Globus pallidus (tissue), 1 donor: ENCODE measurements at places on chromosomes 1 and 21.

- no peak for DNase-seq
Observed at GRCh38 chr1:221856228-221857093, 114.6 kb upstream of the DUSP10 start.

DNA sequence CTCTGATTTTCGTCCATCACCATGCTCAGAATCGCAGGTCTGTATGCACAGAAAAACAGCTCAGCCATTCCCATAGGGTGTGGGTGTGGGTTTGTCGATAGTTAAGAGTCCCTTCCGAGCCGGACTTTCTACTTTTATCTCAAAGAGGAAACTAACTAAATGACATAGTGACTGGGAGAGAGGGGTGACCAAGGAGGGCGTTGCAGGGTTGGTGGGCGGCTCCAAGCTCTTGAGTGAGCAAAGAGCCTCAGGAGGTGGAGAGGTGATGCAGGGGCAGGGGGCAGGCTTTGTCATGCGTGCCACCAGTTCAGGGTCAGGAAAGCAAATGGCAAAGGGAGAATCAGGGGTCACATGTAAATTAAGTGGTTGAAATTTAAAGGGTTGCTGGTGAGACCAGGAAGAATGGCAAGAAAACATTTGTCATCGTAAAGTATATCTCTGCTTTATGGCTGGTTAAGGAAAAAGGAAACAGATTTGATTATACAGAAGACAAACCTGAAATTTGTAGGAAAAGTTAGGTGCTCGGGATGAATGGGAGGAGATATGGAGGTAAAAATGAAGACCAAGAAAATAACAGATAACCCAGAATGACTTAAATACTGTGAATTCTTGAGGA is 249.0 kb downstream of the SETD4 start:
- DNase-seq, result no peak

DNA sequence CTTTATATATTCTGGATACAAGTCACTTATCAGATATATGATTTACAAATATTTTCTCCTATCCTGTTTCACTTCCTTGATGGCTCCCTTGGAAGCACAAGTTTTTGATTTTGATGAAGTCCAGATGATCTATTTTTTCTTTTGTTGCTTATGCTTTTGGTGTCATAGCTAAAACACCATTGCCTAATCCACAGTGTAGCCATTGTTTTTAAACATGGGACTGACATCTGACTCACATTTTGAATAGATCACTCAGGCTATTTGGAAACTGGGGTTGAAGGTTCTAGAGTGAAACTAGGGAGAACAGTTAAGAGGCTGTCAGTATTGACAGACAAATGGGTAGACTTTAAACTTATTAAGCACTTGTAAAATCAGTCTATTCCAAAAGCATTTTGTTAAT is 16.6 kb downstream of the AK4 start:
- no peak for DNase-seq

DNA sequence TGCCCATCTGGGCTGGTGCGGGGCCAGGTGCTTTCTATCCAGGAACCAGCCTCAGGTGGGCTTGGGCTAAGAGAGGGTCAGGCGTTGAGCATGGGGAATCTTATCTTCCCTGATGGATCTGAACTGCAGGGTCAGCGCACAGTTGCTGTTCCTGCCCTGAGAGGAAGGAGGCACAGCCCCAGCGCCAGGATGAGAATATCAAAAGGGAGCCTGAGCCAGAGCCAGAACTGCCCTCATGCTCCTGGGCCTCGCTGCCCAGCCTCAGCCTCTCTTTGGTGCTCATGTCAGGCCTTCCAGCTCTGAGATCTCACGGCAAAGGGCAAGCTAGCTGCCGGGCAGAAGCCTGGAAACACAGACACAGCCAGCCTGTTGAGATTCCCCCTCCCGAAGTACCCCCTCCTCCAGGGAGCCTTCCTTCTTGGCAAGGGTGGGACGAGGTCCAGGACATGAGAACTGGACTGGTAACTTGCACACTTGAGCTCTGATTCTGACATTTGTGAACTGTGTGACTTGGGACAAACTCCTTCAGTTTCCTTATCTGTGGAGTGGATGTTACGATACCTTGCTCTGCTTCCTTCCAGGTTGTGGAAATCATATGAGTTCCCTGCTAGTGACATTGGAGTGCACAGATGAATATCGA is 1.2 kb upstream of the LAD1 start:
- no peak for DNase-seq

GRCh38 chr1:61079296-61079897 is 3.0 kb upstream of the NFIA start:
- DNase-seq, result no peak

DNA sequence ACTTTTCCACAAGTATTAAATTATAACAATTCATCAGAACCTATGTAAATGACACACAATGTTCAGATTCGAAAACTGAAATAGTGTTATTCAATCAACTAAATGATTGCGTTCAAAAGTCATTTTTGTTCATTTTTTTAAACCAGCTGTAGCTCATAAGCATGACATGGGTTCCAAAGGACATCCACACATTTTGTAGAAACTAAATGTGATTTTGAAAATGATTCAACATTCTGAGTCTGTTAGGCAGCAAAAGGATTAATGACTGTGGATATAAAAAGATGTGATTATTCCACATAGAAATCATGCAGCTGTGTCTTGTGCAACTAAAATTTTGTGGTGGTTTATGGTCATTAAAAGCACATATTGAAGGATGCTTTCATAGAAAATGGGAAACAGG is 204.5 kb downstream of the BRINP3 start:
- no peak for DNase-seq

DNA sequence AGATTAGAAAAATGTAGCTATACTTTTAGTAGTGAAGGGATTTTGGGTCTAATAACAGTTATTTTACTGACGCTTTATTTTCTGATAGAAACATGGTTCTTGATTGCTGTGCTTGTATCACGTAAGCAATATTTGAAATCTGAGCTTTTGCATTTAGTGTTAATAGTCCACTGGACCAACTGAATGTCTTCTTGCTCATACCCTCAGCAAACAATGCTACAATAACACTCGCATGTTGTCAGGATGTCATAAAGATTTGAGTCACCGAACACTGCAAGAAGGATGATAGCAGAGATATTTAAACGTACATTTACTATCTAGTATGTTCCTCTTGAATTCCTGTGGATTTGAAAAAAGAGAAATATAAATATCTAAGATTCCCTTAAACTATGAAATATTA is 7.5 kb downstream of the DYRK1A start:
- DNase-seq, result no peak

- DNase-seq, result no peak
Observed at GRCh38 chr21:38993561-38993960, 187.8 kb downstream of the ETS2 start.

GRCh38 chr1:92973203-92973897 is 12.1 kb upstream of the DIPK1A start:
- no peak for DNase-seq

GRCh38 chr1:39933956-39934941 is 20.7 kb upstream of the MFSD2A start:
- peak; percentile 46 for DNase-seq

- DNase-seq, result no peak
Observed at GRCh38 chr1:225941187-225941941, at the start of gene LEFTY2. Gene LEFTY2 (minus strand): TSS chr1:225941220. CDS start chr1:225941140, 80 bp downstream.

DNA sequence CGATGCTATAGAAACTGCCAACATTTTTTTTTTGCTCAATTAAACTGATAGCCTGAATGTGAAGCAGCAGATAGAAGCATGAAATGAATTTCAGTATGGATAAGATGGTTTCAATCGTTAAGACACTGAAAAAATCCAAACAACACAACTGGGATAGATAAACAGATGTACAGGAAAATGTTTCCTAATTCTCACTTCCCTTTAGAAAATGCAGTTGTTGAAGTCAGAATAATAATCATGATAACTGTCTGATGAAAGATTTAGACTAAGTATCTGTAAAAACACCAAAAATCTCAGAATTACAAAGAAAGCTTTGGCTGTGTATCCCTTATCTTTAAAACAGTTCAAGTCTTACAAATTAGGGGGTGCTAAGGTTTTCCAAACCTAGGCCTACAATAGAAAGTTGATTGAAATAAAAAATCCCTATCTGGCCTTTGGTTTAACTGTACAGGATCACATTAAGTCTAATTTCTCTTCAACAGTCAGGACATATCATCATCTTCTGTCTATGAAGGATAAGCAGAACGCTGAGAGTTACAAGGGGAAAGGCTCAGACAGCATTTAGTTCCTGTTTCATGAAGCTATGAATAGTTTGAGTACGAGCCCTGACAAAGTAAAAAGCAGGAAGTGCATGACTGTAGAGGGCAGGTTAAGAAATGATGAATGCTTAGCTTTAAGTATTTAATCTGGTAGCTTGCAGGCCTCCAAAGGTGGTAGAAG is 203.2 kb downstream of the APP start:
- DNase-seq, result peak; percentile 71

DNA sequence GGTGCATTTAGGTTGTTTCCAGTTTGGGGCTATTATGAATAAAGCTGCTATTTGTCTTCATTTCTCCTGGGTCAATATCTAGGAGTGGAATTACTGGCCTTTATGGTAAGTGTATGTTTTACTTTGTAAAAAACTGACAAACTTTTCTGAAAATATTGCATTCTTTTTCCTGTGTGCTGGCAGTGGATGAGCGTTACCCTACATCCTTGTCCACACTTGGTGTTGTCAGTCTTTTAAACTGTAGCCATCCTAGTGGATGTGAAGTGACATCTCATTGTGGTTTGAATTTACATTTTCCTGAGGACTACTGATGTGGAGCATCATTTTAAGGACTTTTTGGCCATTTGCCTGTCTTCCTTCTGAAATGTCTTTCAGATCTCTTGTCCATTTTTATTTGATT is 35.9 kb downstream of the TRPM2 start:
- DNase-seq, result no peak

DNA sequence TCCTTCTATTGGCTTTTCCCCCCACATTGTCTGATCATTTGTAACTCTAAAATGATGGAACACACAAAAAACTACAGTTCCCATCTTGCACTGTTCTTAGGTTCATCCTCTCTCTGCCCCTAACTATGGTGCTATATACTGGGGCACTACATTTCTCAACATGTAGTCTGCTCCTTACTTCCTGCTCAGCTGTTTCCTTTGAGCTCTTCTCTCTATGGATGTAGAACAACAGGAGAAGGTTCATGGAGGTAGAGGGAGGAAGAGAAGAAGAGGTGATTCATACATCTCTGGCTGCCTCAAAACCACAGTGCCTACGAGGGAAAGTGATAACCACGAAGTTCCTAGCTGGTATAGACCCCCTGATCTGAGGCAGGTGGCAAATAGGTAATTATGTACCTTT is 7.0 kb upstream of the C1orf146 start:
- no peak for DNase-seq

DNA sequence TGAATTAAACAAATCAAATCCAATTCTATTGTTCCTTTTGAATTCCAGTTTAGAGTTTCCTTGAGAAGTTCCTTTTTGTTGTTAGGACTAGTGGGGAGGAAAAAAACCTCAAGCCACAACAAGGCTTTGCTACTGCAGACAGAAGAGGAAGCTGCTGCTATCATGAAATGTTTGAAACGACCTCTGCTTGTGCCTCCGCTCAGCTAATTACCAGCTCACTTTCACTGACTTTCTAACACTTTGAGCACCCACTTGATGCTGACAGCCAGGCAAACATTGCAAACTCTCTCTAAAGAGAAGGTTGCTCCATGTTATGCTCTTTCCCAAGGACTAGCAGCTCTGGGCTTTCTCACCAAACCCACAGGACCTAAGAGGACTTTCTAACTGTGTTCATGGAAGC is 203.9 kb upstream of the PROX1 start:
- DNase-seq, result no peak

GRCh38 chr21:20419772-20420171 is 578.4 kb upstream of the NCAM2 start:
- DNase-seq, result no peak

- DNase-seq, result peak; percentile 59
Observed at GRCh38 chr1:168637350-168637991, 61.1 kb downstream of the XCL1 start.

DNA sequence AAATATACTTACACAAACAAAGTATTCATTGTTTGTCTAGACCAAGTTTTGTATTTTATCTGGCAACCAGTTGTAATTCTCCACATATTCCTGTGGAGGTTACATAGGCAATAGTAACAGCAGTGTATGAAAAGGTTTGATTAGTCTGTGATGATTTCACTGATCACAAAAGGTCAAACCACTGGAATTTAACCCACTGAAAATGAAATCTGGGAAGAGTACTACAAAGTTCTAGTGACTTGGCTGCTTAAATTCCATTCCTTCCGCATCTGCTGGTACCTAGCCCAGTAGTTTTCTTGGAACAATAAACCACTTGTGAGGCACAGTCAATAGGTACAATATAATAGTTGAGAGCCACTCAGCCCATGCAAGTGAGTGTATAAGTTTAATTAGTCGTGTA is 205.4 kb downstream of the NFIA start:
- DNase-seq, result no peak

- no peak for DNase-seq
Observed at GRCh38 chr1:85359874-85360721, 83.7 kb upstream of the BCL10 start.

DNA sequence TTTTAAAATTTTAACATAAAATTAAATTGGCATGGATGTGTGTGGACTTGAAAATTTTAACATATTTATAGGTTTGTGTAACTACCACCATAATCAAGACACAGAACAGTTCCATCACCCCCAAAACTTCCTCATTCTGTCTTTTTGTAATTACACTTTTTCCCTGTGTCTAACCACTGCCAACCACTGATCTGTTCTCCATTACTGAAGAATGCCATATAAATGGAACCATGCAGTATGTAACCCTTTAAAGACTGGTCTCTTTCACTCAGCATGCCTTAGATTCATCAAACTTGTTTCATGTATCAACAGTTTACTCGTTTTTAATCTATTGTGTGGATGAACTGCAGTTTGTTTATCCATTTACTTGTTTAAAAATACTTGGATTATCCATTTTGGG is 13.0 kb upstream of the AHCYL1 start:
- DNase-seq, result no peak

DNA sequence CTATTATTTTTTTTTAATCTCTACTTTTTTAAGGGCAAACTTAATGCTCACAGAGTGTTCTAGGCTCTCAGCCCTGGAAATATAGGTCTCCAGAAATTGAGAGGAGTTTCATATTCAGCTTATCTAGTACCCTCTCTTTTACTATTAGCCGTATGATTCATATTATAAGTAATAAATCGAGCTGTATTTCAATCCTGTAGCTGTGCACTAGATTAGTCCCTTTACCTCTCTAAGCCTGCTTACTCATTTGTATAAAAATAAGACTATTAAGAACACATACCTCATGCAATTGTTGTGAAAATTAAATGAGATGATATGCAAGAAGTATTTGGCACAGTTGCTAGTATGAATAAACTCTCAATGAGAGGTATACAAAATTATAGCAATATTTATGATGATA is 128.2 kb upstream of the HOOK1 start:
- no peak for DNase-seq
